ENCODE measurements at places on chromosomes 12 and 14. TPM values are rescaled to one million over a fixed set of nuclear protein-coding genes. Genes with fewer than 3 reads are reported as not detected.

Gene FSCB
- total RNA-seq: not detected

Gene MYF6
- total RNA-seq: not detected

DNA sequence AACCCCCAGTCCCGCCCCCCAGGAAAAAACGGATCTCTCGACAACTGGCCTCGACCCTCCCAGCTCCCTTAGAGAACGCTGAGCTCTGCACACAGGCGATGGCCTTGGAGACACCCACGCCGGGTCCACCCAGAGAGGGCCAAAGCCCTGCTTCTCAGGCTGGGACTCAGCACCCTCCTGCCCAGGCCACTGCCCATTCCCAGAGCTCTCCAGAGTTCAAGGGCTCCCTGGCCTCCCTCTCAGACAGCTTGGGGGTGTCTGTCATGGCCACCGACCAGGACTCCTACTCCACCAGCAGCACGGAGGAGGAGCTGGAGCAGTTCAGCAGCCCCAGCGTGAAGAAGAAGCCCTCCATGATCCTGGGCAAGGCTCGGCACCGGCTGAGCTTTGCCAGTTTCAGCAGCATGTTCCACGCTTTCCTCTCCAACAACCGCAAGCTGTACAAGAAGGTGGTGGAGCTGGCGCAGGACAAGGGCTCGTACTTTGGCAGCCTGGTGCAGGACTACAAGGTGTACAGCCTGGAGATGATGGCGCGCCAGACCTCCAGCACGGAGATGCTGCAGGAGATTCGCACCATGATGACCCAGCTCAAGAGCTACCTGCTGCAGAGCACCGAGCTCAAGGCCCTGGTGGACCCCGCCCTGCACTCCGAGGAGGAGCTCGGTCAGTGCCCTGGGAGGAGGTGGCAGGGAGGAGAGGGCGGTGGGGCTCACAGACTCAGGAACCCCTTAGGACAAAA is 95.8 kb downstream of the LGMN start:
- no peak for DNase-seq

DNA sequence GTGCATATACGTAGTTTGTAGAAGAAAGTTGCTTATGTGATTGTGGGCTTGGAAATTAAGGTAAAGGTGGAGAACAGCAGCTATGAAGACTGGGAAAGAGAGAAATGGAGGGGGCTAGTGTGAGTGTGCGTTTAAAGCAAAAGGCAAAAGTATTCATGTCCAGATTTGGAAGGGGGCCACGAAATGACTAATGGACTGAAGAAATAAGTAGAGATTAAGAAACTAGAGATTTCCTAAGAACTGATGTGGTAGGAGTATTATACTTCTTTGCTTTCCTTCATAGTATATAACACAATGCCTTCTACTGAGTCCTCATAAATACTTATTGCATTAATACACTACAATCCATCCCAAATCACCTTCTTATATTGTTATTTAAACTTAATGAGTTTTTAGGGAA is 298.6 kb upstream of the NOVA1 start:
- no peak for DNase-seq
